ENCODE measurements at places on chromosomes 5 and 9.

DNA sequence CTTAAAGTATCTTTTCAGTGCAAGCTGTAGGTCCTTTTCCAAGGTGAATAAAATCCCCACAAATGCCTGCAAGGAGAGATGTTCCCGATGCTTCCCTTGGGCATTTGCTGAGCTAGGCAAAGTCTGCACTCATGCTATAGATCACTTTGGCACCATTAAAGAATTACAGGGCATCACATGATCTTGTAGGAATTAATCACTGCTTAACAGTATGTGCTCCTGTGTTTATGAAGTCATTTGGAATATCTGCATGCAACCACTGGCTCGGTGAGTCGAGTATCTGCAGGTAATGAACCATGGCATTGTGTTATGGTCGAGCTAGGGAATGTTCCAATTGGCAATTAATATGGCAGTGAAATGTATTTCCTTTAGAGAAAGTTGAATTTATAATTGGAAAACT is 615.1 kb downstream of the TLE1 start:
- no peak for DNase-seq

GRCh38 chr5:135450952-135451351 is 1.2 kb downstream of the TIFAB start:
- DNase-seq: no peak

- DNase-seq: no peak
Measured at GRCh38 chr5:61123145-61123544, 39.1 kb downstream of the SMIM15 start.

GRCh38 chr5:127975961-127976360 is 107.6 kb upstream of the SLC12A2 start:
- DNase-seq: no peak

DNA sequence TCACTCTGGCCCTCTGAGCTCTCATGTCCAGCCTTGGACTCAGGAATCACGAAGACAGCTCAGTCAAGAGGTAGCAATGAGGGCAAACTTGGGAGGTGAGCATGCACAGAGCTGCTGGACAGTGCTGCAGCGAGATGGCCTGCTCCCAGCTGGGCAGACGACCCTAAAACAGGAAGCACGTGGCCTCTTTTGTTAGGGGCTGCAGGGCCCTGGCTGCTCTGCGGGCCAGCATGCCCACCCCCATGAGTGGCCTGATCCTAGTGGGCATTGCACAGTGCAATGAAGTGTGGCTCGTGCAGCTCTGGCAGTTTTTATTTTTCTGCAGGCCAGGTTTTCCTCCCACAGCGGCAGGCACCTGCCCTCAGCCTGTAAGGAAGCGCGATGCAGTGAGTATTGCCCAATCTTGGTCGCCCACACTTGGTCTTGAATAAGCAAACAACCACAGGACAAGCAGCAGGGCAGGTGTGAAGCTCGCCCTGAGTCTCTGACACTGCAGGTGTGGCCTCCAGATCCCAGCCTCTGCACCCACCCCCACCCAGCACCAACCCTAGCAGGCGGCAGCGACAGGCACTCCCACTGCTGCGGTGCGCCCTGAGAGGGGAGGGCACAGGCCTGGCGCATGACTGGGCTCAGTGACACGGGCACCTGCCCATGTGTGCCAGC is 60.8 kb downstream of the SEMA4D start:
- DNase-seq: no peak

- no peak for DNase-seq
Measured at GRCh38 chr5:38846379-38847011, 683 bp downstream of the OSMR start.

GRCh38 chr5:166962461-166962860 is 1329.0 kb upstream of the WWC1 start:
- no peak for DNase-seq

- no peak for DNase-seq
Measured at GRCh38 chr5:147712019-147712418, 70.5 kb downstream of the JAKMIP2 start.

- DNase-seq: no peak
Measured at GRCh38 chr9:111659691-111660090, 1.7 kb upstream of the GNG10 start.

Measured in fibroblast of skin of left biceps (primary cell).